ENCODE measurements at places on chromosomes 5 and 9.

- DNase-seq = no peak
These were observed 408.2 kb upstream of the PRR16 start for GRCh38 chr5:120055858-120056257.

GRCh38 chr9:91074866-91075265 is 273.2 kb downstream of the SYK start:
- DNase-seq = no peak

DNA sequence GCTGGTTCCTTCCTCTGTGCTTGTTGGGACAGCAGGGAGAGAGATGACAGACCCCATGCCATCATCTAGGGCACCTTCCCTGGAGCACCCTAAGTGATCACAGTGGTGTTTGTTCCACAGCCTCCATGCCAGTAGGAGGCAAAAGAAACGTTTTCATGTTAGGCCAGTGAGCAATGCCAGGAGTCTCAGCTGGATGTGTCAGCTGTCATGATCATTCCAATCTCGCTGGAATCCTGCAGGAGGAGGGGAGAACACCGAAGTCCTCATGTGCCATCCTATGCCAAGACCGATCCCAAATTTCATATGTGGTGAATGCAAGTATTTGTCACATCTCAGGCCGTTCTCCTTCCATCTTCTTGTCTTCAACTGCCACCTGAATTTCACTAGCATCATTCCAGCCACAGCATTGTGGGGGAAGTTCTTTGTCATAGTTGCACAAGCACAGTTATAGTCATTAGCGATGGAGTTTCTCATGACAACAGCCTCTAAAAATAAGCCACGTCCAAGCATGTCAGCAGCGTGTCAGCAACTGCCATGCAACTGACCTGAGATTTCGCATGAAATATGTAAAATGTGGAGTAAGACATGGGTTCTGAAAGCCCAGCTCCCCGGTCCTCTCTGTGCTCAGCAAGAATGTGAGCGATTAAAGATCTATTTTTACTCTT is 97.2 kb upstream of the DNAH5 start:
- no peak for DNase-seq

GRCh38 chr5:163504079-163504931 is 1.1 kb upstream of the MAT2B start:
- peak; percentile 15 for DNase-seq

DNA sequence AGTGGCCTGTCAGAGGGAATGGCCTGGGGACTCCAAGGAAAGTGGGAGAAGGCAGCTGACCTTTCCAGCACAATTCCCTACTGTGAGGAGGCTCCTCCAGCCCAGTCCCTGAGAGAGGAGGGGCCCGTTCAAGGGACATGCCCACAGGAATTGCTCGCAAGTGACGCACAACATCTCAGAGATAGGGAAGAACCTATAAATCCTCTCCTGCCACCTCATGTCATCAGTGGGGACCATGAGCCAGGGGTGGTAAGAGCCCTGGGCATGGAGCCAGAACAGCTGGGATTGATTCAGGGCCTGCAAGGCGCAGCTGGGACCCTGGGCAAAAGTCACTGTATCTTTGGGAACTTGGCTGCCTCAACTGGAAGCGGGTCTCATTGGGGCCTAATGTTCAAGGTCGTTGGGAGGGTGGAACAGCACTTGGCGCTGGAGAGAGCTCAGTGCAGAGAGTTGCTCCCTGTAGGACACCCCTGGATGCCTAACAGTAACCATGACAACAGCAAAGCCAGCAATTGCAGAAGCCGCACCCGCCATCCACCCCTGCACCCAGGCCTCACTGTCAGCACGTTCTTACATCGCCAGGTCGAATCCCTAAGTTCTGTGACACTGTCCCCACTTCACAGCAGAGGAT is 41.3 kb upstream of the ORM1 start:
- DNase-seq = no peak

GRCh38 chr5:81405126-81405891 is 11.4 kb upstream of the ACOT12 start:
- DNase-seq = no peak

GRCh38 chr9:99778836-99779235 is 42.8 kb upstream of the NR4A3 start:
- DNase-seq = no peak

DNA sequence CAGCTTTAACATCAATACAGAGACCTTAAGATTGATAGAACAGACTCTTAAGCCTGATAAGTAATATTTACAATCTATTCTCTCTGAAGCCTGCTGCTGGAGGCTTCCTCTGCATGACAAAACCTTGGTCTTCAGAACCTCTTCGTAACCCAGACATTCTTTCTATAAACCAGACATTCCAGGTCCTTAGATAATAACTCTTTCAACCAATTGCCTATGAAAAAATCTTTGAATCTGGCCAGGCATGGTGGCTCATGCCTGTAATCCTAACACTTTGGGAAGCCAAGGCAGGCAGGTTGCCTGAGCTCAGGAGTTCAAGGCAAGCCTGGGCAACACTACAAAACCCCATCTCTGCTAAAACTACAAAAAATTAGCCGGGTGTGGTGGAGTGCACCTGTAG is 327.8 kb downstream of the ENC1 start:
- no peak for DNase-seq

DNA sequence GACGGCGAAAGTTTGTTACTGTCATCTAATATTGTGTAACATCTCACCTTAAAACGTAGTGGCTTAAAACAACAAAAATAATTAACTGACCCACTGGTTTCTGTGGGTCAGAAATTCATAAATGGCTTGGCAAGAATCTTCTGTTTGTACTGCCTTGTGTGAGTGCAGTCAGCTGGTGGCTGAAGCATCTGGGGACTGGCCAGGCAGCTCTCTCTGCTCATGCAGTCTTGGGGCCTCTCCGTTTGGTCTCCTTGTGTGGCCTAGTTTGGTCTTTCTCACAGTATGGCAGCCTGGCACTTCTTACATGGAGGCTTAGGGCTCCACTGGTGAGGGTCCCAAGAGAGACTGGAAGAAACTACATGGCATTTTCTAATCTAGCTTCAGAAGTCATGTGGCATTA is 49.0 kb upstream of the CTXN3 start:
- DNase-seq = no peak

DNA sequence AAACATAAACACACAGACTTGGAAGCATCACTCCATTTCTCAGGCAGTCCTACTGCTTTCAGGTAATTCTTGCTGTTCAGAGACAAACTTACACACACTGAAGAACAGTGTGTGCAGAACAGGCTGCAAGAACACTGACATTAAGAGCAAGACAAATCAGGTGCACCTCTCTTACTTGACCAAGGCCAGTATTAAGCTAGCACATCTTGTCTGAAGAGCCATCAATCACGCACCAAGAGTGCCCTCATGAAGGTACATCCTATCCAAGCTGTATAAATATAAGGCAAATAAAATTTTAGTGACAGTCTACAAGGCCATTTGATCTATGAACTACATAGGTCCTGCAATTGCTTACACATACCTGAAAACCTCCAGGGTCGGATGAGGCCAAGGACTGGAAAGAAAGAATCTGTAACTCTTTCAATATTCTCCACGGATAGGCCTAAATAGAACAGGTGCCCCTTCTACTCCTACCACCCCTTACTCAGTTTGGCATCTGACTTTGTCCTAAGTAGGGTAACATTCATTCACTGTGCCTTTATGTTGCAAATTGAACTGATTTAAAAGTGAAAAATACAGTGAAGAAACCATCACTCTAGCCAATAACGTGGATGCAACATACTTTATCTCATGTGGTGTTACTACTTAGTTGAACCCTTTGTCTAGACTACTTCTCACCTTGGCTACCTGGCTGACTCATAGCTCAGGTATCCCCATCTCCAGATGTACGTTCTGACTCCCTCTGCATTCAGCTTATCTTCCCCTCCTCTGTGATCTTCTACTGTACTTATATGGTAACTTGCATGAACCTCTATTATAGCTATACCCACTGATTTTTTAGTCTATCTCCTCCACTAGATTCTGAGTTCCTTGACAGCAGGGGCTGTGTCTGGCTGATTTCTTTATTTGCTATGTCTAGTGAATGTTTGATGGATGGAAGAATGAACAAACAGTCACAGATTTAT is 256.3 kb downstream of the KIAA0825 start:
- DNase-seq = no peak

GRCh38 chr5:17316970-17317459 is 99.6 kb downstream of the BASP1 start:
- no peak for DNase-seq

All from stimulated activated CD8-positive, alpha-beta memory T cell treated with anti-CD3 and anti-CD28 coated beads, Interleukin-12 subunit alpha, Interleukin-12 subunit beta, amount 100 ng/mL, for 4 hours (primary cell).